ENCODE measurements at places on chromosomes 2 and 18. TPM values are rescaled to one million over a fixed set of nuclear protein-coding genes. Genes with fewer than 3 reads are reported as not detected.

TANC1 gene
- 10.0 TPM for polyA plus RNA-seq

DNA sequence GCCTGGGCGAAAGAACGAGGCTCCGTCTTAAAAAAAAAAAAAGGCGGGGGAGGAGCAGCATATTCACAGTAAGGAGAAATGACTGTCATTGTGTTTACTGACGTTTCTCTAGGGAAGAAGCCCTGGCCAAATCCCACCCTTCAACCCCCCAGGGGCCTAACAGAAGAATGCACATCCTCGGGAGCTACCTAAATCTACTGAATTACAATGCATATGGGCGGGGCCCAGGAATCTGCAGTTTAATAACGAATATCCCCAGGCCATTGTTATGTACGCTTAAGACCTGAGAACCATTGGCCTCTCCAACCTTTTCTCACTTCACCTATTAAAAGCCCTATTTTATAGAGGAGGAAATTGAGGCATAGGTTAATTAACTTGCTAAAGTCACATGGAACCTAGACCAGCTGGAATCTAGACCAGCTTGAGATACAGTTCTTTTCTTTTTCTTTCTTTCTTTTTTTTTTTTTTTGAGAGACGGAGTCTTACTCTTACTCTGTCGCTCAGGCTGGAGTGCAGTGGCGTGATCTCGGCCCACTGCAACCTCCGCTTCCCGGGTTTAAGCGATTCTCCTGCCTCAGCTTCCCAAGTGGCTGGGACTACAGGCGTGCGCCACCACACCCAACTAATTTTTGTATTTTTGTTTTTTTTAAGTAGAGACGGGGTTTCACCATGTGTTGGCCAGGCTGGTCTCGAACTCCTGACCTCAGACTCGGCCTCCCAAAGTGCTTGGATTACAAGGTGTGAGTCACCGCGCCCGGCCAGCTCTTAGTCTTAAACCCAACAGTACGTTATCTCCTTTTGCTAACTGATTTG, 708 bp upstream of the RIF1 start:
- no peaks in the 10 kb centered on the region for H3K27me3 ChIP-seq
- H3K4me3 ChIP-seq: peak overlapping the region; percentile 90
- peak overlapping the region; percentile 97 for H3K27ac ChIP-seq
- DNase-seq: no peak
- H3K36me3 ChIP-seq: no peaks in the 10 kb centered on the region

GRCh38 chr2:109372614-109373013, 241.2 kb downstream of the SEPTIN10 start:
- DNase-seq: no peak
- no peaks in the 10 kb centered on the region for H3K4me1 ChIP-seq
- H3K4me3 ChIP-seq: no peak overlapping the region
- no peaks in the 10 kb centered on the region for H3K36me3 ChIP-seq
- no peaks in the 10 kb centered on the region for H3K27me3 ChIP-seq

GRCh38 chr2:234912437-234912836, 39.4 kb upstream of the SH3BP4 start:
- no peak for DNase-seq
- no peak overlapping the region for H3K4me3 ChIP-seq
- no peaks in the 10 kb centered on the region for H3K4me1 ChIP-seq
- no peak overlapping the region for H3K27ac ChIP-seq

DNA sequence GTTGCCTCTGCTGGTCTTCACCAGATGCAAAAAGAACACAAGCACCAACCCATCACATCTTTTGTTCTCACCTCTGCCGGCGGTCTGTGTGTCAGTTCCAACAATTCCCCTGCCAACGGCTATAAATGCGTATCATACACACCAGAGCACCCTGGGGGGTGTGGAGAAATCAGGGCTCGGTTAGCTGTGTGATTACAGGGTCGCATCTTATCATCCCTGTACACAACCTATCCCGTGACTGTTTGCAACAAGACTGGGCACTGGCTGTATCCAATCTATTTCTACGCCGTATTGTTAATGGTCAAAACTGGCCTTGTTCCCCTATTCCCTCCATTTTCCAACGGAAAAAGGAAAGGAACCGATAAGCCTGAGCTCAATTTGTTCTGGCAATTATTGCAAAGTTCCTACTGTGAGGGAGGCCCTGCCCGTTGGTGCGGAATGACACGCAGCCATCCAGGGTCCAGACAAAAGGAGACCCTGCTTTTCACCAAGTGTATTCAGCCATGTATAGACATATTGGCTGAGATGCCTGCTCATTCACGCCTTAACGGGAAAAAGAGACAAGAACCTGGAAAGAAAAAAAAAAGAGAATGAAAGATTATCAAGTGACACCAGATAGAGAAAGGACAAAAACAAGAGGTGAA, 136.9 kb downstream of the CDH20 start:
- no peak for DNase-seq
- no peaks in the 10 kb centered on the region for H3K27me3 ChIP-seq
- H3K4me3 ChIP-seq: no peak overlapping the region
- no peak overlapping the region for H3K27ac ChIP-seq
- H3K36me3 ChIP-seq: no peaks in the 10 kb centered on the region
- H3K4me1 ChIP-seq: no peaks in the 10 kb centered on the region

DNA sequence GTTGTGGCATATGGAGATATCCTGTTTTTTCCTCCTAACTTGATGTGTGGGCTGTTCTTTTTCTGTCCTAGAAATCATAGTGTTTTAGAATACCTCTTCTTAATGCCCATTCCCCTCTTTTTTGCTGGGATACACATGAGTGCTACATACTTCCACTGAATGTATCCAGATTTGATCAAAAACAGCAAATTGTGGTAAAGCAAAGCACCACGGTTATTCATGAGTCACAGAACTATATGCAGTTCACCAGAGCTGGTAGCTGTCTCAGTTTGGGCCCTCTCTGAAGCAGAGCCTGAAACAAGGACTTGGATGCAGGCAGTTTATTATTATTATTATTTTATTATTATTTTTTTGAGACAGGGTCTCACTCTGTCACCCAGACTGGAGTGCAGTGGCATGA, 69.9 kb upstream of the CTLA4 start:
- no peak for DNase-seq
- H3K4me1 ChIP-seq: no peaks in the 10 kb centered on the region

- no peaks in the 10 kb centered on the region for H3K4me1 ChIP-seq
- no peaks in the 10 kb centered on the region for H3K36me3 ChIP-seq
- H3K27me3 ChIP-seq: no peaks in the 10 kb centered on the region
- H3K4me3 ChIP-seq: no peak overlapping the region
- H3K27ac ChIP-seq: no peak overlapping the region
- no peak for DNase-seq
Measured at GRCh38 chr2:212299333-212299732, 239.3 kb downstream of the ERBB4 start.

- no peaks in the 10 kb centered on the region for H3K4me1 ChIP-seq
- H3K27me3 ChIP-seq: no peaks in the 10 kb centered on the region
- H3K4me3 ChIP-seq: no peak overlapping the region
- no peak overlapping the region for H3K27ac ChIP-seq
Measured at GRCh38 chr2:71710367-71711132, 257.2 kb downstream of the DYSF start.

DNA sequence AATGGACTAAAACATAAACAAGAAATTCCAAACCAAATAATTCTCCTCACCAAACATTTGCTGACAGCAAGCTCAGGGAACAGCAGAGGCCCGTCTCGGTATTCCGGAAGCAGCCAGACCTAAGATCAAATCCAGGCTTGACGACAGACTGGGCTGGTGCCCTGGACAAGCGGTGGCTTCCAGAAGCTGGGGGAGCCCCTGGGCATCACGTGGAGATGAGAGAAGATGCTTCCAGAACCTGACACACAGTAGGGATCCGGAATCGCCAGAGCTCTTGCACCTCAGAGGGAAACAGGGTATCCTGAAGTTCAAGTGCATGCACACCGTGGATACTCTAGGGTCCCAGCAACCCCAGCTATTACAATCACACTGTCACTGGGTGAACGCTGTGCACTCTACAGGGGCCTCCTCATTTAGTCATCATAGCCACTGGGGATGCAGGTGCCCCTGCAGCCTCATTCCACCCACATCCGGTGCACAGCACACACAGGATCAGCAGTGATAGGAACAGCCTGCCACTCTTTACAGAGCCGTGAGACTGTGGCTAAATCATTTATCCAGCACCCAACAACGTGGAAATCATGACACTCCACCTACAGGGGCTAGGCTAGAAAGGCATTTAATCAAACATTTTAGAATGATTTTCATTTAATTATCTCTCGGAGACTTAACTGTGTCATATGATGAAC, 102.6 kb downstream of the HDAC4 start:
- H3K4me1 ChIP-seq: peaks cover 42% of the 10 kb centered on the region
- no peak for DNase-seq
- no peak overlapping the region for H3K27ac ChIP-seq
- no peaks in the 10 kb centered on the region for H3K27me3 ChIP-seq
- no peaks in the 10 kb centered on the region for H3K36me3 ChIP-seq
- H3K4me3 ChIP-seq: no peak overlapping the region

TOGARAM2 gene
- 3.8 TPM for polyA plus RNA-seq

- no peak overlapping the region for H3K27ac ChIP-seq
- no peak overlapping the region for H3K4me3 ChIP-seq
- H3K27me3 ChIP-seq: no peaks in the 10 kb centered on the region
- no peak for DNase-seq
Measured at GRCh38 chr2:159968279-159968900, 94.0 kb downstream of the PLA2R1 start.

DNA sequence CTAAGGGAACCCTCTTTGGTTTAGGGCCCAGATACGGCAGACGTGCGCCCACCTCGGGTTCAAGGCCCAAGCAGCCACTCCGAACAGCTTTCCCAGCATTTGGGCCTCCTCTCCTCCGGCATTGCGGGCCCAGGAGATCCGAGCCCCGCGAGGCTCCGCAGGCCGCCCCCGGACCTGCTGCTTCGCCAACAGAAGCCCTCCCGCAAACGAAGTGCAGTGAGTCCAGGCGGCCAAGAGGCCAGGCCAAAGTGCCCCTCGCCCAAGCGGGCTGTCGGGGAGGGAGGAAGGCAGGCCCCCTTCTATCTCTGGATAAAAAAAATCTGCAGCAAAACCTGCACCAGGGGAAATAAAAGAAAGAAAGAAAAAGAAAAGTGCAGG, 6.0 kb downstream of the EN1 start:
- H3K4me1 ChIP-seq: peaks cover 7% of the 10 kb centered on the region
- H3K27me3 ChIP-seq: peaks cover 68% of the 10 kb centered on the region

NEU2 gene
- not detected for polyA plus RNA-seq

DNA sequence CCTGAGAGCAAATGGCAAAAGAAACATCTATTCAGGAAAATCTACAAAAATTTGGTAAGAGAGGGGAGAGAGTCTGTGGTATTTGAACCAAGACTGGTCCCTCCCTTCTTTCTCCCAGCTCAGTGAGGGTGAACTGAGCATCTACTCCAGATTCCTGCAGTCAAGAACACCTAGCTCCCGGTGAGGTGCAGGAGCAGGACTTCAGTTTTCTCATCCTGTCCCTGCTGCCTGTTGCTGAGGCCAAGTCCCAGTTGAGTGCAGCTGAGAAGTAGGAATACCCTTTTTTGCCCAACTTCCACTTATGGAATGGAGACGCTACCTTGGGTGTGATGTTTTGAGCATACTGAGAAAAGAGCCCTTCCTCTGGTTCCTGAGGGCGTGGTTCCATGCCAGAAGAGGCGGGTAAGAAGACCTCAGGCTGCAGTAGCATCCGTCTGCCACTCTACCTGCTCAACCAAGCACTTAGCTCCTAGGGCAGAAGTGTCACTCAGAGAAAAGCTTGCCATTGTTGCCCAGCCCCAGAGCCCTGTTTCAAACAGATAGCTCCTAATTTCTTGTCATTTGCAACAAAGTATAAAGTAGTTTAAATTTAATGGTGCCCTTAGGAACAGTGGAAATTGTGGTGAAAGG, 112.9 kb downstream of the SOS1 start:
- H3K4me1 ChIP-seq: no peaks in the 10 kb centered on the region
- H3K4me3 ChIP-seq: no peak overlapping the region
- no peaks in the 10 kb centered on the region for H3K27me3 ChIP-seq

DNA sequence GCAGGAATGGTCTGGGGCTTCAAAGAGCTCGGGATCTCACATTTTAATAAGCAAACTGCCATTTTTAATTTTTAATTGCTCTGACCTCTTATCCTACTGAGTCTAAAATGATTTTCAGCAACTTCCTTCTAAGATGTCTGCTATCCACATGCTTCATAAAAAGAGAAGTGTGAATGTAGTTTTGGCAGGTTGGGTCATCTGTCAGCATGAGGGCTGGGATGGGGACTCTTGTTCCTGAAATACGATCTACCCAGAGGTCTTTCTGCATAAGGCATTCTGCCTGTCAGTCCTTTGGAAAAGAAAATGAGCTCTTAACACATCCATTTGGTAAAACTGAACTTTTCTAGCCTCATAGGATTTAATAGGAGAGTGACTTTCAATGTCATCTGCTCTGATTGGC, 252.8 kb upstream of the APCDD1 start:
- no peak overlapping the region for H3K27ac ChIP-seq
- H3K36me3 ChIP-seq: no peaks in the 10 kb centered on the region
- DNase-seq: no peak

GRCh38 chr2:180416627-180417026, 409.5 kb upstream of the CWC22 start:
- H3K4me3 ChIP-seq: no peak overlapping the region
- H3K27me3 ChIP-seq: no peaks in the 10 kb centered on the region
- no peak for DNase-seq
- H3K27ac ChIP-seq: no peak overlapping the region

Measured in pancreas (tissue), 10 donors.